Activated CD4-positive, alpha-beta T cell treated with anti-CD3 and anti-CD28 coated beads, Interleukin-2, amount 10 ng/mL, durations not matched to agents 24 days and 14 days (primary cell): ENCODE measurements at places on chromosomes 2 and 18.
A peak's percentile ranks its signal among the peaks of the same experiment; 100 is the strongest.

- DNase-seq, result no peak
Observed at GRCh38 chr2:184363213-184363612, 235.1 kb upstream of the ZNF804A start.

DNA sequence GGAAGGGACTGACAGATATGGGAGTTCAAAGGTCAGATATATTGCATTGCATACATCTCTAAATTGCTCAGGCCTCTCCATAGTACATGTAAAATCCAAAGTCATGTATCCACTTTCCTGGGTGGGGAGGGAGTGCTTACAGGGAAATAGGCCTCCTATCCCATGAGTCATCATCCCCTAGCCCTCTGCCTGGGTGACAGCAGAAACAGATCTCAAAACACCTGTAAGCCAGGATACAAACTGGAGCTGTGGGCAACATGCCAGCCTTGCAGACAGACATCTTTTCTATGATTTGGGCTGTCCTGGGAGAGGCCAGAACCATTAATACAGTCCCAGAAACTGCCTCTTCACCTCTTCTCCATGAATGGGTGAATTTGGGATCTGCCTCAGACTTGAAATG, 4.8 kb downstream of the ALK start:
- DNase-seq, result no peak

DNA sequence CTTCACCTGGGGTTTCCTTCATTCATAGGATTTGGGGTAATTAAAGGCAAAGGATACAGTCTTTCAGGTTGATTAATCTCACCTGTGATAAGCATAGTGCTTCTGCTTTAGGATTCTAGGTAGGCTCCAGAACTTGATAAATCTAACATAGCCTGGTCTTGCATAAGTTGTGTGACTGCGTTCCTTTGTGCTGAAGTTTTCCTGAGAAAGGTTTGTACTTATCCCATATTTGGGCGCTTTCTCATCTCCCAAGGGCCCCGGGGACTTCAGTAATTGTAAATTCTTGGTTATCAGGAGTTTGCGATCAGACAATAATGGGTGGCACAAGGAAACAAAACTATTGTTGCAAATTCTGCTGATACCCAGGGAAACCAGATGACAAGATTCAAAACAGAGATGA, 53.1 kb downstream of the MTCL1 start:
- no peak for DNase-seq

DNA sequence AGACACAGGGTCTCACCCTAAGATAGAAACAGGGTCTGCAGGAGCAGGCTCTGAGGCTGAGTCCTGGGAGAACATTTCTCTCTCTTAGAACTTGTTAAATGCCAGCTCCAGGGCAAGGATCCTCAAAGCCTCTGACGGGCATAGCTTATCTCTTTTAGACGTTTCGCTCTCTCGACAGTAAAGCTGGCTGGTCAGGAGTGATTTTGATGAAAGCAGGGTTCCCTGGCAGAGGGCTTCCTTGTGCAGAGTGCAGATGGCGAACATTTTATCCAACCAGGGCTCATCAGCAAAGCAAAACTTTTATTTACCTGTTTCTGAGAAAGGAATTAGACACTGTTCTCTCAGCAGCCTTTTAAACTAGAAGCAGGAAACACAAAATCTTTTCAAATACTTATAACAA, 350.8 kb downstream of the ALK start:
- no peak for DNase-seq

DNA sequence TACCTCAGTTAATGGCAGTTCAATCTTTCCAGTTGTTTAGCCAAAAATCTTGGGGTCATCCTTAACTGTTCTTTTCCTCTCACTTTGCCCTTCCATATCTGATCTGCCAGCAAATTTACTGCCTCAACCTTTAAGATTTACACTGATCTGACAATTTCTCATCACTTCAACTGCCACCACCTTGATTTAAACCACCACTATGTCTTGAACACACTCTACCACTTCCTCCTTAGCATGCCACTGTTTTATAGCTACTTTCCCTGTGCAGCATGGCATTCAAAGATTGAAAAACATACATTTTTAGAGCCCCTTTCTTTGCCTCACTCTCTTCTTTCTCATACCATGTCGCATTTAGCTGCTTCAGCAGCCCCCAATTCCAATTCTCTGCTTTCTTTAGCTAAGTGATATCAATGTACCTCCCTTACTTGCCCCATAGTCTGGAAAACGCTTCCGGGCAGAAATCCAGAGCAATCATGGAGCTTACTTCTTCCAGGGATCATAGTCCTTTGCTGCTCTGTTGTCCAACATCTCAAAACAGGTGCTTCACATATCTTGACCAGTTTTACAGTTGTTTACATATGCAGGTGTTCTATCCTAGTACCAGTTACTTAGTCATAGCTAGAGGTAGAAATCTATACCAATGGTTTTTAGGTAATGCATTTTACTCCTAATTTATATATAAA, 10.9 kb downstream of the PGAP1 start:
- peak; percentile 72 for DNase-seq
